ENCODE measurements at places on chromosomes 6 and 20.

DNA sequence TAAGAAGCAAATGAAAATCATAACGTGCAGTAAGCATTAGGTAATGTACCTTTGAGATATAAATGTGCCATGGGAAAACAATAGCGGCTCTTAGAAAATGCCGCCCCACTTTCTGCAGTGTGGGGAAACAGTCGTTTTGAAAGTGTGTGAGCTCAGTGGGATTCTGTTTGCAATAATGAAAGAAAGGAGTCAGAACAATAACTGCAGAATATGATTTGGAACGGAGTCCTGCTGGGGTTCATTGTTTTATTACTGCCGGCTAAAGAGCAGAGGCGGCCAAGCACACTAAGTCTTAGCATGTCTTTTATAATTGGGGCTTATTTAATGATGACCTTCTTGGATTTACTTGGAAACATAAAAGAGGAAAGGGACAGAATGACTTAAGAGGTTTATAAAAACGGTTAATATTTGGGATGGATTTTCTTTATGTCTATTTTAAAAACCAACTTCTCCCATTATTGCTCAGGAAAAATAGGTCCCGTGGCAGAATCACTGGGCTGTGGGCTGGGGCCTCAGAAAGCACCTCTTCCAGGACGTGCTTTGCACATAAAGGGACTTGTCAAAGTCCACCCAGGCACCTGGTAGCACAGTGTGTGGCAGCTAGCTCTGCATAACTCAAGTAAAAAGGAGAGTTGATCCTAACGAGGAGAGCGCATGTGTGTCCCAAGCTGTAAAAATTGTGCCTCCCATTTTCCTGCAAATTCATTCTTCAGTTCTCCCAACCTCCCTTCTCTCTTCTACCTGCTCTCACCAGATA is 44.0 kb upstream of the SLC22A16 start:
- no peaks in the 10 kb centered on the region for H3K4me1 ChIP-seq
- no peak overlapping the region for H3K27ac ChIP-seq
- H3K27me3 ChIP-seq: no peaks in the 10 kb centered on the region

- no peak for DNase-seq
- no peak overlapping the region for H3K4me3 ChIP-seq
- H3K27ac ChIP-seq: no peak overlapping the region
Measured at GRCh38 chr6:38171997-38172738, 352.6 kb downstream of the ZFAND3 start.

GRCh38 chr20:10470276-10470675 is 35.2 kb downstream of the SLX4IP start:
- no peaks in the 10 kb centered on the region for H3K4me1 ChIP-seq
- DNase-seq: no peak
- no peaks in the 10 kb centered on the region for H3K27me3 ChIP-seq
- H3K27ac ChIP-seq: no peak overlapping the region
- H3K4me3 ChIP-seq: no peak overlapping the region
- H3K36me3 ChIP-seq: peaks cover 9% of the 10 kb centered on the region

- no peak overlapping the region for H3K4me3 ChIP-seq
- no peaks in the 10 kb centered on the region for H3K27me3 ChIP-seq
- H3K27ac ChIP-seq: no peak overlapping the region
- H3K4me1 ChIP-seq: no peaks in the 10 kb centered on the region
Measured at GRCh38 chr6:63245420-63245819, 34.2 kb downstream of the FKBP1C start.

DNA sequence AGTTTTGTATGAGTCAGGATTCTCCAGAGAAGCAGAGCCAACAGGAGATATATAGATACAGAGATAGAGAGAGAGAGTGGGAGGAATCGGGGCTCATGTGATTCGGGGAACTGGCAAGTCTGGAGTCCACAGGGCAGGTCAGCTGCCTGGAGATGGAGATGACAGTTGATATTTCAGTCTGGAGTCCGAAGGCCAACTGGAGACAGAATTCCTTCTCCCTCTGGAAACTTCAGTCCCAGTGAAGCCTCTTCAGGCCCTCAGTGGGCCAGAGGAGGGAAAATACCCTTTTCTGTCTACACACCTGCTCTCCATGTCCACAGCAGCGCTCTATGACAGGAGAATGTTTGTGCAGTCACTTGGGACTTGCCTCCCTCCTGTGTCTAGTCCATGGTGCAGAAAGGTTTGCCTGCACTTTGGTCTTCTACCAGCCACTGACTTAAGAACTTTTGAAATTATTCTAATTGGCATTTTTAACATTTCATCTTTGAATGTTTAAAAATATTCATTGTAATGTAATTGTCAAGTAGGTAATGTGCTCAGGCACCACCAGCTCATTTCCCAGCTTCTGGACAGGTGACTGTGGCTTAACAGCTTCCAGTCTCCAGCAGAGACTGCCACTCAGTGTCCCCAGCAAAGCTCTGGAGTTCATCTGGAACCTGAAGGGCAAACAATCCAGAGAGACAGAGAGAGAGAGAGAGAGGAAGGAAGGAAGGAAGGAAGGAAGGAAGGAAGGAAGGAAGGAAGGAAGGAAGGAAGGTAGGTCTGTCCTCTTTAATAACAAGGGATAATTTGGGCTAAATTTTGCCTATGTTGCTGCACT is 43.8 kb upstream of the AFDN start:
- H3K27me3 ChIP-seq: no peaks in the 10 kb centered on the region
- H3K4me1 ChIP-seq: no peaks in the 10 kb centered on the region
- H3K27ac ChIP-seq: no peak overlapping the region

DNA sequence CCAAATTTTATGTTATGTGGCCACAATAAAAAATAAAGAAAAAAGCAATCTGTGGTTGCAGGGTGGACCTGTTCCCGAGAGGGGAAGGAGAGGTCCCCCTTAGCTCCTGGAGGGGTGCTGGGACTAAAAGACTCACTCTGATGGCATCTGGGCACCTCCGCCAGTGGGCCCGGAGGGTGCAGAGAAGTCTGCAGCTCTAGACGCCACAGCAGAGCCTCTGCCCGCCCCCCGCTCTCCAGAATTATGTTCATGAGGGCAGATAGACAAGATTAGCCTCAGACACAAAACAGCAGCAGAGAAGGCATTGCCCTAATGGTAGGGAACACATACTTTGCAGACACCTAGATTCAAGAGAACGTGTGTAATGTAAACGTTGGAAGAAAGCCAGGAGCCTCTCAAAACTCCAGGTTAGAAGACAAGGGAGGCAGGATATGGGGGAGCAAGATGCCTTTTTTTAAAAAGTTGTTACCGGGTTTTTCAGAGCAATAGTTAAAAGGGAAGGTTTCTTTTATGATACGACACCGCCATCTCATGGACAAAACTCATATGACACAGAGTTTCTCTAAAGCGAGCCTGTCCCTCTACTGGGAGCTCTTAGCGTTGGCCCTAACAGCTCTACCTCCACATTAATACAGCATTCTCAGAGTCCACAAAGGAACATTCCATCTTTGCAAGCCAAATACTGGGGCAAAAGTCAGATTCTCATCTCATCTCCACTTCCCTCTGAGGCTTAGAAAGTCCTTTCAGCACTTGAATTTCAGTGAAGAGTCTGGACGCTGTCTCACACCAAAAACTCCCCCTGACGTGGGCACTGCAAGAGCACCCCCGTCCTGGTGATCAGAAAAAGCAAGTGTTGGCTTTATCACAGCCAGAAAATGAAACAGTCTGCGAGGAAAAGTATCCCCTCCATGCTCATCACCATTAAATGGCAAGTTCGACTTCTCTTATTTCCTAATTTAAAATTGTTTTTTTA is 47.2 kb downstream of the FOXF2 start:
- DNase-seq: peak; percentile 54
- no peak overlapping the region for H3K4me3 ChIP-seq
- no peaks in the 10 kb centered on the region for H3K36me3 ChIP-seq
- no peak overlapping the region for H3K27ac ChIP-seq

GRCh38 chr6:161327360-161327953 is 53.6 kb upstream of the AGPAT4 start:
- no peaks in the 10 kb centered on the region for H3K36me3 ChIP-seq
- H3K4me1 ChIP-seq: no peaks in the 10 kb centered on the region
- H3K27me3 ChIP-seq: no peaks in the 10 kb centered on the region
- DNase-seq: no peak

- H3K27me3 ChIP-seq: no peaks in the 10 kb centered on the region
- H3K27ac ChIP-seq: no peak overlapping the region
- no peaks in the 10 kb centered on the region for H3K4me1 ChIP-seq
- no peak overlapping the region for H3K4me3 ChIP-seq
- DNase-seq: no peak
Measured at GRCh38 chr20:11551479-11551878, 366.2 kb upstream of the BTBD3 start.

GRCh38 chr20:50054626-50055511 is 58.1 kb downstream of the UBE2V1 start:
- DNase-seq: no peak
- H3K27ac ChIP-seq: no peak overlapping the region
- peaks cover 2% of the 10 kb centered on the region for H3K27me3 ChIP-seq
- no peaks in the 10 kb centered on the region for H3K36me3 ChIP-seq
- H3K4me3 ChIP-seq: no peak overlapping the region
- no peaks in the 10 kb centered on the region for H3K4me1 ChIP-seq

- no peaks in the 10 kb centered on the region for H3K27me3 ChIP-seq
- peaks cover 21% of the 10 kb centered on the region for H3K36me3 ChIP-seq
- H3K4me1 ChIP-seq: no peaks in the 10 kb centered on the region
Measured at GRCh38 chr6:35088281-35089215, 52.6 kb downstream of the TCP11 start.

DNA sequence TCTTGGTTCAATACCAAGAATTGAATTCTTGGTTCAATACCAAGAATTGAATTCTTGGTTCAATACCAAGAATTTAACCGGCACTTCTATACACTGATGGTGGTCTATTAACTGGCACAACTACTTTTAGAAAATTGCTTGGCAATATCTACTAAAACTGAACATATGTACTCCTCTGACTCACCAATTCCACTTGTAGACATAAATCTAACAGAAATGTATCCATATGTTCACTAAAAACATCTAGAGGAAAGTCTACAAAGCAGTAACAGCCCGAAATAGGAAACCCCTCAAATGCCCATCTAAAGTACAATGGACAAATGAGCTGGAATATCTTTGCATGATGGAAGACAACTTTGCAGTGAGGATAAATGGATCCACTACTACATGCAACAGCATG is 71.9 kb downstream of the KIF16B start:
- no peaks in the 10 kb centered on the region for H3K36me3 ChIP-seq
- H3K27ac ChIP-seq: no peak overlapping the region
- no peak overlapping the region for H3K4me3 ChIP-seq
- H3K4me1 ChIP-seq: no peaks in the 10 kb centered on the region
- no peaks in the 10 kb centered on the region for H3K27me3 ChIP-seq

DNA sequence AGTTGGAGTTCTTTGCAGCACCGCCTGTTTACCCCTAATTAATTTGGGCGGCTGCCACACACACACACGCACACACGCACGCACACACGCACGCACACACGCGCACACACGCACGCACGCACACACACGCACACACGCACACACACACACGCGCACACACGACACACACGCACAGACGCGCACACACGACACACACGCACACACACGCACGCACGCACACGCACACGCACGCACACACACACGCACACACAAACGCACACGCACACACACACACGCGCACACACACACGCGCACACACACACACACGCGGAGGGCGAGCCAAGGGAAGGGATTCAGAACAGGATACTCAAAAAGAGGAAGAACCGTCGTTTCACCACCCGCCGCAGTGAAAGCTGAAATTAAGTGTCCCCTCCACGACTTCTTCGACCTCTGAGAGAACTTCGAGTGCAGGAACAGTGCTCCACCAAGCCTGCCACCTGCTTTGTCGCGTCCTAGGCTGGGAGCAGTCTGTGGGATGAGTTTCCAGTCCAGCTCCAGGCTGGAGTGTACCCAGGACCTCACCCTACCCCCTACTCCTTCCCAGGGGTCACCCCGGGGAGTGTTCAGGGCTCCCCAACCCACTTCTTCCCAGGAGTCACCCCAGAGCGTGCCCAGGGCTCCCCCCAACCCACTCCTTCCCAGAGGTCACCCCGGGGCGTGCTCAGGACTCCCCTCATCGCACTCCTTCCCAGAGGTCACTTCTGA is 1.1 kb downstream of the RNASET2 start:
- H3K4me3 ChIP-seq: peak overlapping the region; percentile 94
- DNase-seq: peak; percentile 24
- peak overlapping the region; percentile 64 for H3K27ac ChIP-seq
- H3K27me3 ChIP-seq: no peaks in the 10 kb centered on the region
- peaks cover 51% of the 10 kb centered on the region for H3K4me1 ChIP-seq

GRCh38 chr20:8155812-8156211 is 23.7 kb downstream of the PLCB1 start:
- no peak for DNase-seq
- H3K27me3 ChIP-seq: no peaks in the 10 kb centered on the region
- peaks cover 25% of the 10 kb centered on the region for H3K36me3 ChIP-seq
- H3K27ac ChIP-seq: peak overlapping the region; percentile 85
- H3K4me1 ChIP-seq: peaks cover 69% of the 10 kb centered on the region

DNA sequence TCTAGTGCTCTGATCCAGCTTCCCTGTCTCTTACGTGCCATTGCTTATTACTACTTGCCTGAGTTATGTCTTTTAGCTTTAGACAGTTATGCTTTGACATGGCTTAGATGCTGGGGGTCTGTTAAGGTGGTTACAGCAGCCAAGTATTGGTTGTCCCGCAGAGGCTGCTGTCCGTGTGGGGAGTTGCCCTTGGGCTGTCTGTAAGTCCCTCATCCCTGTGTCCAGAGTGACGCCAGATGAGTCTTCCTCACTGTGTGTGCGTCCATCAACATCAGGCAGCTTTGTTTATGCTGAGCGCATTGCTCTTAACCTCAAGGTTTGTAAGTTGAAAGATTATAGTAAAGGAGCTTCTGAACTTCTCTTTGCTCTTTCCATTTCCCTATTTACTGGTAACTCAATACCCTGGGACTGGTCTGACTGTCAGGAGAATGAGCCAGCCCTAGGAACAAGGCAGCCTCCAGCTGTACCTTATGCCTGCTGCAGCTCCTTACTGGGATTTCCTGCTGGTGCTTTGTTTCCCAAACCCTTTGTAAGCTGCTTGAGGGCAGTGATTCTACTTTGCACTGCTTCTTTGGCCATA is 7.2 kb downstream of the FAM120B start:
- H3K4me3 ChIP-seq: no peak overlapping the region
- no peak for DNase-seq
- peaks cover 4% of the 10 kb centered on the region for H3K4me1 ChIP-seq
- no peak overlapping the region for H3K27ac ChIP-seq

- H3K27ac ChIP-seq: no peak overlapping the region
- DNase-seq: no peak
- H3K4me1 ChIP-seq: peaks cover 31% of the 10 kb centered on the region
- no peaks in the 10 kb centered on the region for H3K36me3 ChIP-seq
Measured at GRCh38 chr6:106177786-106178185, 91.7 kb downstream of the PRDM1 start.

DNA sequence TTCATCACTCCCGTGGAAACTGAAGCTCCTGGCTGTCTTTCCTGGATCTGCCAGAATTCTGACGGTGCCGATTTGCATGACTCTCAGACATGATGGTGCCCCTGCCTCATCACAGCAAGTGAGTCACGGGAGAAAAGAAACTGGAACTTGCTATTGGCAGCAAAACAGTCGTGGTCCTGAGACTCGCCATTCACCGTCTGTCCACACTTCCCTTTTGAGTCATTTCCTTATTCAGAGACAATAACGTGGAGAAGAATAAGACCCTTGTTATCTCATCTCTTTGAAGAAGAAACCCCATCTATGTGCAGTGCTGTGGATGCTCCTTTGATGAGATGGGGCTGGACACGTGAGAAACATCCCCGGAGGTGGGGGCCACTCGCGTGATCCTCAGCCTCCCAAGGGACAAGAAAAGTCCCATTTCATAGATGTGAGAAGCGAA is 4.2 kb downstream of the GPR31 start:
- no peaks in the 10 kb centered on the region for H3K36me3 ChIP-seq
- no peak overlapping the region for H3K27ac ChIP-seq

All from DND-41 (cell line).